Uterus (tissue), 4 donors: ENCODE measurements at places on chromosomes 5 and 9. TPM values are rescaled to one million over a fixed set of nuclear protein-coding genes. Genes with fewer than 3 reads are reported as not detected.

DNA sequence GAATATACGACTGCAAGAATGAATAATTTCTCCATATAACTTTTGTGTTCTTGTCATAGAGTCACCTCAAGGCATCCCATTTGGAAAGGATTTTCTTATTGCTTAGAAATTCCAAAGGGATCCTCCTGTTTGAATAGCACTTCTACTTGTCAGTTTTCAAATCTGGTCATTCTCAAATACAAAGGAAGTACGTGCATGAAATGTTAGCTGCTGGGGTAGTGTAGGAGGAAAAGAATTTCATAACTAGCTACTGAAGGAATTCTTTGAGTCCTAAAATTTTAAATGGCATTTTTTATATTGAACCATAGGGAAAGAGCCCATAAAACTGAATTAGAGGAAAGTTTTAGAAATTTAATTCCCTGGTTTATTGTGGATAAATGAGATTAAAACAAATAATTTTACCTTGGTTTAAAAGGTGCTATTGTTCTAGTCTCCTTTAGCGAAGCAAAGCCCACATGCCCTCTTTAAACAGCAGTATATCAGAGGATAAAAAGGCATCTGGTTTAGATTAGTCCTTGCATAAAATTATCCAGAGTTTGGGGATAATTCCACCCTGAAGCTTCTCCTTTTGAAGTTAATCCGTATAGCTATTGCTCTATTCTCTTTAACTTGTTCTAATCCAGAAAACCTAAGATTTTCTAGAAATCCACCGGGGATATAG lies 2.0 kb upstream of the MPDZ start:
- H3K4me1 ChIP-seq: peaks cover 6% of the 10 kb centered on the region
- H3K27ac ChIP-seq: peak overlapping the region; percentile 96
- H3K4me3 ChIP-seq: no peak overlapping the region
- no peaks in the 10 kb centered on the region for H3K36me3 ChIP-seq
- DNase-seq: no peak
- H3K27me3 ChIP-seq: no peaks in the 10 kb centered on the region

GRCh38 chr9:33690143-33690933 lies 105.0 kb upstream of the PRSS3 start:
- H3K4me1 ChIP-seq: no peaks in the 10 kb centered on the region
- no peak for DNase-seq
- no peaks in the 10 kb centered on the region for H3K27me3 ChIP-seq

DNA sequence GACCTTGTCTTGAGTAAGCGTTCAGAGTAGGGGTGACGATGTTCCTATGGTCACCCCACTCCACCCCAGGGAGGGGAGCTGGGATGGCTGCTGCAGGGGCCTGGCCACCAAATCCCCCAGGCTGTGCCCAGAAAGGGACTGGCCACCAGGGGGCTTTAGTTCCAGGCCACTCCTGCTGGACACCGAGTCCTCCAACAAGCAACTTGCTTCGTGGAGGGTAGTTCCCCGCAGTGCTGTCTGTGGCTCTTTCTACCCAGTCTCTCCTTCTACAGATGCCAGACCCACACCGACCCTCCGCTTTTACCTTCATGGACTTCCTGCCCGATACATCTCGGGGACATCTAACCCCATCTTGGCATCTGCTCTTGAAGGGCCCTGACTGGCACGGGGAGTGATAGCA lies 35.7 kb upstream of the GABRP start:
- H3K4me1 ChIP-seq: no peaks in the 10 kb centered on the region
- H3K4me3 ChIP-seq: no peak overlapping the region
- H3K36me3 ChIP-seq: no peaks in the 10 kb centered on the region
- no peak overlapping the region for H3K27ac ChIP-seq

SPDL1 gene
- total RNA-seq: 1.5 TPM

GRCh38 chr5:105218018-105218417 lies 1655.4 kb upstream of the NUDT12 start:
- H3K27me3 ChIP-seq: no peaks in the 10 kb centered on the region
- no peaks in the 10 kb centered on the region for H3K36me3 ChIP-seq
- no peaks in the 10 kb centered on the region for H3K4me1 ChIP-seq
- no peak overlapping the region for H3K27ac ChIP-seq
- H3K4me3 ChIP-seq: no peak overlapping the region

GRCh38 chr5:132500931-132501628 lies 10.5 kb upstream of the IRF1 start:
- H3K4me3 ChIP-seq: no peak overlapping the region
- H3K27ac ChIP-seq: peak overlapping the region; percentile 88
- H3K4me1 ChIP-seq: no peaks in the 10 kb centered on the region
- H3K27me3 ChIP-seq: no peaks in the 10 kb centered on the region
- no peaks in the 10 kb centered on the region for H3K36me3 ChIP-seq

GRCh38 chr9:101018467-101018866 lies 10.1 kb upstream of the PLPPR1 start:
- DNase-seq: no peak
- H3K36me3 ChIP-seq: no peaks in the 10 kb centered on the region
- no peak overlapping the region for H3K27ac ChIP-seq
- H3K4me1 ChIP-seq: no peaks in the 10 kb centered on the region
- H3K27me3 ChIP-seq: no peaks in the 10 kb centered on the region

- H3K36me3 ChIP-seq: no peaks in the 10 kb centered on the region
- H3K27me3 ChIP-seq: no peaks in the 10 kb centered on the region
- H3K4me3 ChIP-seq: no peak overlapping the region
- no peaks in the 10 kb centered on the region for H3K4me1 ChIP-seq
These were observed 77.9 kb upstream of the MVB12B start for GRCh38 chr9:126248680-126249079.

DNA sequence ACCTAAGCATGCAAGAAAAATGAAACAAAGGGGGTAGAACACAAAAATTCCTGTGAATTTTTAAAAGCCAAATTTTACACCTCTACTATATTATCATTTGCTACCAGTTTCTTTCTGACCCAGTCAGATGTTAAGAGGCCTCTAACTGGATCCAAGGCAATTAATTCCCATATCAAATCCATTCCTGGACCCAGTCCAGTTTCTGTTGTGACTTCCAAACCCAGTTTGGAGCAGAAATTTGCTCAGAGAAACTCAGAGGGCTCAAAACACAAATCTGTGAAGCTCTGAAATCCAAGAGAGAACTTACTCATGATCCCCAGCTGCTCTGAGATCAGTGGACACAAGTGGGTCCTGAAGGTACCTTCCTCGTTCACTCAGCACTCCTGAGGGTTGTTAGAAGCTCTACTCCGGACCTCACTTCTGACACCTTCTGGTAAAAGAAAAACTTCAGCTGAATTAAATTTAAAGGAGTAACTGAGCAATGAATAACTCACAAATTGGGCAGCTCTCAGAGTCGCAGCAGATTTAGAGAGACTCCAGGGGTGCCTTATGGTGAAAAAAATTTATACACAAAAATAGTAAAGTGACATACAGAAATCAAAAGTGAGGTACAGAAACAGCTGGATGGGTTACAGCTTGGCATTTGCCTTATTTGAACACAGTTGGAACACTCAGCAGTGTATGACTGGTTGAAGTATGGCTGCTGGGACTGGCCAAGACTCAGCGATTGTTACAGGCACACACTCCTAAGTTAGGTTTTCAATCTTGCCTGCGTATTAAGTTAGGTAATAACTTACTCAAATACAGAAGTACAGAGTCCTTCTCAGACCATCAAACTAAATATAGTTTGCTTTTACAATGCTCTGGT lies 32.4 kb downstream of the INSL4 start:
- no peak for DNase-seq
- no peaks in the 10 kb centered on the region for H3K36me3 ChIP-seq
- no peaks in the 10 kb centered on the region for H3K27me3 ChIP-seq
- H3K27ac ChIP-seq: no peak overlapping the region

DNA sequence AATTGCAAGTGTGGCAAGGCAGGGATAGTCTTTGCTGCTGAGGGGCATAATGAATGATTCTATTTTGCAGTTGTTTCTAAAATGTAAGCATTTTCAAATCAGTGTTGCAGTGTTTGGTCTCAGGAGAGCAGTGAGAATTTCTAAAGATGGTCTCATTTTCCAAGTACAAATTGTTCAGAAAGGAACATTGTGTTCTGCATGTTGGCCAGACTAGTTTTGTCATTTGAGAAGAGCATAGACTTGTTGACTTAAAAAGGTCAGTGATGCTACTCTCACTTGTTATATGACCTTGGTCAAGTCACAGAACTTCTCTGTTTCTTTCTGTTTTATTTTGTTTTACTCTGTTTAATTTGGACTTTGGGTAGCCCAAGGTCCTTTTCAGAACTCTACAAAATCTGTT lies 344.6 kb downstream of the OSTF1 start:
- no peak overlapping the region for H3K4me3 ChIP-seq
- no peaks in the 10 kb centered on the region for H3K36me3 ChIP-seq
- peak overlapping the region; percentile 46 for H3K27ac ChIP-seq
- H3K27me3 ChIP-seq: no peaks in the 10 kb centered on the region
- H3K4me1 ChIP-seq: no peaks in the 10 kb centered on the region
- DNase-seq: no peak

GRCh38 chr9:120474591-120475243 lies 105.2 kb downstream of the CDK5RAP2 start:
- no peaks in the 10 kb centered on the region for H3K4me1 ChIP-seq
- H3K4me3 ChIP-seq: no peak overlapping the region
- H3K27me3 ChIP-seq: no peaks in the 10 kb centered on the region
- DNase-seq: no peak
- no peaks in the 10 kb centered on the region for H3K36me3 ChIP-seq

UGT3A1 gene
- not detected for total RNA-seq

FOXD4L6 gene
- not detected for total RNA-seq
